ENCODE measurements at places on chromosomes 6 and 20.

DNA sequence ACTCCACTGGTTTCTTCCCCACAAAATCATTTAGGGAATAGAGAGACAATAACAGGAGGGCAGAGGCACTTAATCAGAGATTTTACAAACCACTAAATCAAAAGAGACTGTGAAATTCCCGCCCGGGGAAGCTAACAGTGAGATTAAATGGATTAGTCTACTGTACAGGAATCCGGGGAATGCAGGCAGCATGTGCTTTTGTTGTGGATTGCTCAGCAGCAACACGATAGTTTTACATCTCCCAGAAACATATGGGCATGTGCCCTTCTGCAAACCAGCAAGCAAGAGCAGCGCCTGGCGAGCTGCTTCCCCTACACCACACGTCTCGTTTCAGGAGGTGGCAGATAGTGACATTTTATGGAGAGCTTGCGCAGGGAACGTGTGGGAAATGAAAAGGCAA is 382.3 kb downstream of the CD83 start:
- peak; percentile 85 for DNase-seq

GRCh38 chr6:13256266-13257001 is 71.9 kb downstream of the TBC1D7 start:
- DNase-seq = no peak

- no peak for DNase-seq
Observed at GRCh38 chr20:15655295-15655874, 917.9 kb downstream of the KIF16B start.

DNA sequence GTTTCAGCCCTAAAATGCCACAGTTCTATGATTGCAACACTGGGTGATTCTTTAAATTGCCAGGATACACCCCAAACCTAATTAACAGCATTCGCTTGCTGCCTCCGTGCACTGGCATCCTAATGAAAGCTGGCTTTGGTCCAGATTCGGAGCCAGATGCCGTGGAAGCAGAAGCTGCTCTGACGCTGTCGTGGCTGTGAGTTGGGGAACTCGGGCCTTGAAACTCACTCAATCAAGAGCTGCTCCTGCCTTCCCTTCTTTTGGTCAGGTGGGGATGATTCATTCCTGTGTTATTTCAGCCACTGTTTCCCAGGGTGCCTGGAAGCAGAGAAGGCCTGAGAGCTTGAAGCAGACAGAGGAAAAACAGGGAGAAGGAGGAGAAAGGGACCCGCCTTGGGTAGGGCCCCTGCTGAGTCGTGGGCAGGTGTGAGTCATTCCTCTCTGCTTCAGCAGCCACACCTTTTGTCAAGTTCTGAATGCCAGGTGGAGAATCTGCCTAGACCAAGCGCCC is 36.2 kb upstream of the DSP start:
- no peak for DNase-seq

DNA sequence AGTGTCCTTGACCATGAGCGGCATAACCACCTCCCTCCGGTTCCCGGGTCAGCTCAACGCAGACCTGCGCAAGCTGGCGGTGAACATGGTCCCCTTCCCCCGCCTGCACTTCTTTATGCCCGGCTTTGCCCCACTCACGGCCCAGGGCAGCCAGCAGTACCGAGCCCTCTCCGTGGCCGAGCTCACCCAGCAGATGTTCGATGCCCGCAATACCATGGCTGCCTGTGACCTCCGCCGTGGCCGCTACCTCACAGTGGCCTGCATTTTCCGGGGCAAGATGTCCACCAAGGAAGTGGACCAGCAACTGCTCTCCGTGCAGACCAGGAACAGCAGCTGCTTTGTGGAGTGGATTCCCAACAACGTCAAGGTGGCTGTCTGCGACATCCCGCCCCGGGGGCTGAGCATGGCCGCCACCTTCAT is 4.9 kb downstream of the TUBB1 start:
- no peak for DNase-seq

DNA sequence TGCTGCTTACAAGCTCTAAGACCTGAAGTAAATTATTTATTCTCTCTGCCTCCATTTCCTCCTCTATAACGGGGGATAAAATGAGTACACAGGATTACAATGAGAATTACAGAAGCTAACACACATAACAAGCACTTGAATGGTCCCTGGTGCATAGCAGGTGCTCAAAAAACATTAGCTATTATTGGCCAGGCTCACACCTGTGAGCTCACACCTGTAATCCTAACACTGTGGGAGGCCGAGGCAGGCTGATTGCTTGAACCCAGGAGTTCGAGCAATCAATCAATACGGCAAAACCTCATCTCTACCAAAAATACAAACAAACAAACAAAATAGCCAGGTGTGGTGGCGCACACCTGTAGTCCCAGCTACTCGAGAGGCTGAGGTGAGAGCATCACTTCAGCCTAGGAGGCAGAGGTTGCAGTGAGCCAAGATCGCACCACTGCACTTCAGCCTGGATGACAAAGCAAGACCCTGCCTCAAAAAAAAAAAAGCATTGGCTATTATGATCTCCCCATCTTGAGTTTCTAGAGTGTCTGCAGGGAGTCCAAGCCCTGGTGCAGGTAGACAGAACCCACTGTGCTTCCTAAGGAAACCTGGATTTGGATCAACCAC is 68.1 kb downstream of the PREX1 start:
- no peak for DNase-seq

DNA sequence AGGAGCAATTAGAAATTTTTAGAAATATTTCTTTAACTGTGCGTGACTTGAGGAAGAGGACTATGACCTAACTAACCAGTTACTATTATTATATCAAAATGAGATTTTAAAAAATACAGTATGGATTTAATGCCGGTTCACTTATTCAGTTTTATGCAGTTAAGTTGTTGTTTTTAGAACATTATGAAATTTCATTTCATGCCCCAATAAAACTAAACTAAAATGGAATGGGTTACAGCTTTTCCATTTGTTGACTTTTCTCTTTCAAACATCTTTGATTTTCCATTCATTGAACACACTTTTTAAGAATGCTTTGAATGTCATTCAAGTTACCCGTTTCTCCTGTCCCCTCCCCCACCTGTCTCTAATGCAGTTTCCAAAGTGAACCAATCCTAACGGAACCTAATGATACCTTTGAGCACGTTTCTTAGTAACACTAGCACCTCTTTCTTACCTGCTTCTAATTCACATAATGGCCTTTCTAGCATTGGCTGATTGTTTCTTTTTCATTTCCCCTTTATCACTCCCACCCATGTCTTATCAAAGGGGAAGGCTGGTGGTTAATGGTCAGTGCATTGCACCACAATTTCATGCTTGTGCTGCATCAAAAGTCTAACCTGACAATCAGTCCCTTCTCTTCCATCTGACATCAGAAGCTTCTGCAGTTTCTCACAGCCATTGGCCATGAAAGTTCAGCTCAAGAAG is 262.2 kb upstream of the TAB2 start:
- DNase-seq = no peak

DNA sequence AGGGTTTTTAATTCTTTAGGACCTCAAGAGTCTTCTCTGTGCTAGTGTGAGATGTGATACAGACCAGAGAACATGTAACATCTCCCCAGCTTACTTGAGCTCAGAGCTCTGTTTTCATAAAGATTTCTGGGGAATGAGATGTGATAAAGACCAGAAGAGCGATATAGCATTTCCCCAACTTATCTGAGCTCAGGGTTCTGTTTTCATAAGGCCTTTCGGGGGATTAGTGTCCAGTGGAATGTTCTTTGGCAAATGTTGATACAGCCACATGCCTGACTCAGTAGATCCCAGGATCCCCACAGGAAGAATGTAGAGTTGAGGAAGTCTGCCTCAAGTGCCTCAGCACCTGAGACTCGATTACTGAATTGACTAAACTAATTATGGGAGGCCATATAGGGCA is 18.7 kb upstream of the TOP1 start:
- DNase-seq = no peak

DNA sequence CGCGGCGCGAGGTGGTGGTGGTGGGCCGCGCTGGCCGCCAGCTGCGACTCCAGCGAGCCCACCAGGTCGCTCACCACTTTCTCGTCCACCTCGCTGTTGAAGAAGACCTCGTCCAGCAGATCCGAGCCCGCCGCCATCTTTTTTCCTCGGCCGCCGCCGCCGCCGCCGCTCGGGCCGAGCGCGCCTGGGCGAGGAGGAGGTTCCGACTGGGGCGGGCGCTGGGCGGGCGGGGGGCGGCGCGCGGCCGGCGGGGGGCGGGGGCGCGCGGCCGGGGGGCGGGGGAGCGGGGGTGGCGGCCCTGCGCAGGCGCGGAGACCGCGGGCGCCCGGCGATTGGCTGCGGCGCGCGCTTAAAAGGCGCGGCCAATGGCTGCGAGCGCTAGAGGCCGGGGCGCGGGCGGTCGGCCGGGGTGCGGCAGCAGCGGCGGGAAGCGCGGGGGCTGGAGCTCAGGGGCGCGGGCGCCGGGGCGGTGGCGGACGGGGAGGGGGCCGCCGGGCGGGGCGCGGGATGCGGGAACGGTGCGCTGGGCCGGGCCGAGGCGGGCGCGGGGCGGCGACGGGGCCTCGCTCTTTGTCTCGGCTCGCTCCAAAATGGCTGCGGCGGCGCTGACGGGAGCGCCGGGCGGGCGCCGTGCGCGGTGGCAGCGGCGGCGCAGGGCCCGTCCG is at the start of gene TAF4:
TAF4 (minus strand) TSS at position 208 of the 665 bp plus-strand sequence; CDS start at position 137, 71 bp downstream.
- DNase-seq = no peak

GRCh38 chr6:156977527-156978291 is 200.5 kb downstream of the ARID1B start:
- peak; percentile 39 for DNase-seq

DNA sequence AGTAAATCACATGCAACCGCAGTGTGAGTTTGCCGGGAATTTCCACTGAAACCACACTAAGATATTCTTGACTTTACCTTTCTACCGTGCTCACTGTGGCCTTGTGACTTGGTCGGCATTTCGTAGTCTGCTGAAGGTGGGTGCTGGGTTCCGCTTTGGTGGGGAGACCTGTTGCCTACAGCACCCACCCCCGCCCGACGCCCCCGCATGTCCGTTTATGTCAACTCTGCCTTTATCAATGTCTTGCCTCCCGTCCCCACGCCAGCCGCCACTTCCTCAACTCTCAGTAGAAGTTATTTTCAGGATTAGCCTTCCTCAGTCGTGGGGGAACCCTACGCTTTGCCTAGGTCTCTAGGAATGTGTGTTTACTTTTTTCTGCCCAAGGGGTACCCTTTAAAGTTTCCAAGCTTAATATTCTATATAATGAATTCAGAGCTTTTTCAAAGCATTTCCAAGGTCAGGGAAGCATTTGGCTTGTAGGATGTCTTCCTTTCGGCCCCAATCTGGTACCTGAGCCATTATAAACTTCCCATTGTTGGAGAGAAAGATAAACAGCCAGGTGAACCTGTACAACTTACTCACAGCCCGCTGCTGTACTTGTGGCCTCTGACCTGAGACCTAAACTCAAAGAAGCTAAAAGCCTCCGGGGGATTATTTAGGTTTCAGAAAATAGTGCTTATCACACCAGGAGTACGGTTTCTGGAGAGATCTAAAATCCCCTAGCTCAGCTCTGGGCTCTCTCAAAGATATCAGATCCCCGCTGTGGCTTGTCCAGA is 54.2 kb downstream of the TBC1D7 start:
- no peak for DNase-seq

DNA sequence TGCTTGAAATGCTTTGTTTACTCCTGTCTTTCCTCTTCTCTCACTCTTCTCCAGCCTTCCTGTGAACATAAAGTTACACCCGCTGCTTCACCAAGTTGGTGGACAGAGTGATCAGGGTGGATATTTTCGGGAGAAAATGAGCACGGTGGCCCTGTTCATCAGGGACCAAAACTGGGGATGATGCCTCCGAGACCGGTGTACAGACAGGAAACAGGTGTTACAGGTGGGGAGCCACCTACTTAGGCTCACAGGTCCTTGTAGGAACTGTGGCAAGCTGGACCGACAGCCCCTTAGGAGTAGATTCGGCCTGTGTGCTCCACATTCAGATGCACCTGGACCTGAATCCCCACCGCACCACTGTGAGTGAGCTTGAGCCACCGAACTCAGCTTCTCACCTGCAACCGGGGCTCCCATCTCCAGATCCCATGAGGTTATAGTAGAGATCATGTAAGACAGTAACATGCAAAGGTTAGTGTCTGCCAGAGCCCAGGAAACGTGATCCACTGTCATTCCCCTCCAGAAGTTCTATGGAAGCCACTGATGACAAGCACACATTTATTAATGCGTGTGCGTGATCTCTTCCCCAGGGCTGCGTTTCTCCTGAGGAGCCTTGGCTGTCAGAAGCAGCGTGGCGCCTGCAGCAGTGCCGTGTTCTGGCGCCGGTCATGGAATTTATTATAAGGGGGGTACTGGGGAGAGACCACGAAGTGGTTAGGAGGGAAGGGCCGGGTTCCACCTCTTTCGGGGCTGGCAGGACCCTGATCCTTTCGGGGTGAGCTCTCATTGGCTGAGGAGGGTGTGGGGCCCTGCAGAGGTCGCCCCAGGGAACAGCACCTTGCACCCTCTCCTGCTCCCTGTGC is 94.2 kb downstream of the ERMARD start:
- DNase-seq = no peak

DNA sequence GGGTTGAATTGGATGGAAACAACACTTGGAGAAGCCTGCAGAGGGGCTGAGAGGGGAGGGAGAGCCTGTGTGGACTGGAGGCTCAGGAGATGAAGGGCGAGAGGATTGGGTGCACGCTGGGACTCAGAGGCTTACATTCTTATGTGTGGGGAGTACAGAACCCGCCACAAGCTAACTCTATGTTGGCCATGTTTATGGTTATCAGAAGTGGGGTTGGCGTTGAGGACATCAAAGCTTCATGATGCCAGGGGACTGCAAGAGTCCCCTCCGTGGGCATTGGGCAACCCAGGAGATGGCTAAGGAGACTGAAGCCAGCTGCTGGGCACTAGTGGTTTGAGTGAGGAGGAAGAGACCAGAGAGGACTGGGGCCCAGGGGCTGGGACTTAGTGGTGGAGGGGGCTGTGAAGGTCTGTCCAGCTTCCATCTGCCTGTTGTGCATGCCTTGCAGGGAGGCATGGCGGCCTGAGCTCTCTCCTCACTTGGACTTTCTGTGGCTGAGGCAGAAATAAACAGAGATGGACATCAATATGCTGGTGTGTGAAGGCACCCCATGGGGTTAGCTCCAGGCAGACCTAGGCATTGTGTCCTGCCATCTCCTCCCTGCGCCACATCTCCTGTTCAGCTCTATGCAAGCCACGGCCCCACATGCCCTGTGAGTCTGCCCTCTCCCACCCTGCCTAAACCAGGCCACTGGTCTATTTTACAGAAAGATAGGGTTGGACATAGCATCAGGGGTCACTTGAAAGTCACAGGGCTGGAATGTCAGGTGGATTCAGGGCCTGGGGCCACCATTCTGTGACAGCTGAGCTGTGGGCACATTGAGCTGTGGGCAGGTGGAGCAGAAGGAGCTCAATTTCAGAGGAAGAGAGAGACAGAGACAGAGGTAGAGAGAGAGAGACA is 61.6 kb downstream of the PHACTR3 start:
- no peak for DNase-seq

GRCh38 chr6:106856227-106856874 is 118.2 kb downstream of the CD24 start:
- DNase-seq = no peak

- DNase-seq = peak; percentile 73
Observed at GRCh38 chr6:20312606-20313005, 89.1 kb upstream of the E2F3 start.

GRCh38 chr6:34897130-34897529 is 8.1 kb downstream of the ANKS1A start:
- DNase-seq = no peak

- DNase-seq = no peak
Observed at GRCh38 chr6:35897486-35897885, 23.4 kb downstream of the SRPK1 start.
